ENCODE measurements at places on chromosomes 12 and 14.

DNA sequence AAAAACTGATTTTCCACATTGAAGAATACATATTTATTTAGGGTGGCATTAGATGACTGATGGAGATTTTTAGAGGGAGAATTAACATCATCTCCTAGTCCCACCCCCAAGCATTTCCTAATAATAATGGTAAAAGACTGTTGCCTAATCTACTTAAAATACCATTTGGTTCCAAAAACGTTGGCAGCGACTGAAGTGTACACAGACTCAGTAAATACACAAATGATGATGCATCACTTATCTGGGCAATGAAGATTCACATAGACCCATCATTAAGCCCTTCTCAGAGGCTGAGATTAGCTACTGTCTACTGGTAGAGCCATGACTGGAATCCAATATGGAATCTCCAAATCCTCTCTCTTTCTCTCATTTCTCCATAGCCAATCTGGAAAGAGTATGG lies 18.2 kb downstream of the RTN1 start:
- DNase-seq: no peak

- DNase-seq: peak; percentile 42
Observed at GRCh38 chr14:87133073-87133801, 859.7 kb downstream of the GALC start.

GRCh38 chr12:115941362-115941761 lies 336.1 kb downstream of the MED13L start:
- no peak for DNase-seq

DNA sequence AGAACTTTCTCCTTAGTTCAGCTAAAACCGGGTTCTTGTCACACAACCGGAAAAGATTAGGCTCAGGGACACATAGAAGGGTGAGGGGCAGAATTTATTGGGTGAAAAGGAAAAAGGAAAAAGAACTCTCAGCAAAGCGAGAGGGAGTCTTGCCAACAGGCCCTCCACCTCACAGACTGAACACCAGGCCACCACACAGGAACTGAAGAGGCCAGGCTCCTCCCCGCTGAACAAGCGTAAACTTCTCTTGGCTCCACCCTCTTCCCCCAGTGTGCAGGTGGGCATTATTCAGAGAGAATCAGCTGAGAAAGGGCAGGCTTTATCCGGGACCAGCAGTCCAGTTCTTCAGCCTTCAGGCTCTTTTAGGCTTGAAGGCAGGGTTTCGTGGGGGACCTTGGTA lies 125.6 kb upstream of the FGD4 start:
- peak; percentile 30 for DNase-seq

DNA sequence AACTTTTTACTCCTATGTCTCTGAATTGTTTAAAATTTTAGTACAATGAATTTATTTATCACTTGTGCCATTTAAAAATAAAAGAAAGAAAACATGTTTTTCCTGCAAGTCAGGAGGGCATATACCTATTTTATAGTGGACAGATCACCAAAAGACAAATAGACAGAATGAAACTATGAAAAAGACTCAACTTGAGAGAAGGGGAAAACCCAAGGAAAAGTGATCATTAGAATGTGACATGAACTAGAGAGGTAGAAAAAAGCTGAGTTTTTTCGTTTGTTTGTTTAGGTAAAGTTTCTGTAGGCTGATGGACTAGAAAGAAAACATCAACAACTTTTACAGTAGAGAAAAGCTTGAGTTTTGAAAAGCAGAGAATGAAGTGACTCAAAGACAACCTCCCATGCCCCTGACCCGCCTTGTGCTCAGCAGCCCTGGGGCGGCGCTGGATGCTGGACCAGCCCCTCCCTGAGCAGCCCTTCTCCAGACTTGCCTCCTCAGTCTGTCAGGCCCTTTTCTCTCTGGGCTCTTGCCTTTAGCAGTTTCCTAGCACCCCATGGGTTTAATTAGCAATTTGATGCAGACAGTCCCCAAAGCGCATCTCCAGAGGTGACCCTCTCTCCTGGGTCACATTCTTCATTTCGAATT lies 95.1 kb upstream of the ARID2 start:
- no peak for DNase-seq

DNA sequence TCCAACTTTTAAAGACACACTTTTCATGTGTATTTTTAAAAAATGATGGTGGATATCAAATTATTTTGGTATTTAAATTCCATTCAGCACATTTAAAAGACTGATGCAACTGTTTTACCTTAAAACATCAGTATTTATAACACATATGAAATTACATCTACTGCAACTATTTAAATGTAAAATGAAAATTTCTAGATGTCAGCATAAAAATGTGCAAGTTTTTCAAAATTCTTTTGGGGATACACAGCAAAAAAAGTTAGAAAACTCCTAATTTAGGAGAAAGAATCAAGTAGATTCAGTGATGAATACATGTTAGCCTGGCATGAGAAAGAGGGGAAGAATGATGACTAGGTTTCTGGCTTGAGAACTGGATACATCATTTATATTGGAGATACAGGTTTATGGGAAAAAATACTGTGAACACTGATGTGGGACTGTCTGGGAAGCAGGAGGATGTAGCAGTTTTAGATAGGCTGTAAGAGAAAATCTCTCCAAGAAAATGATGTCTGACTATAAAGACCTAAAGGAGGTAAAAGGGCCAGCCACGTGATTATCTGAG lies 9.2 kb downstream of the SOS2 start:
- DNase-seq: no peak

GRCh38 chr12:57309420-57309819 lies 58.4 kb upstream of the STAC3 start:
- no peak for DNase-seq

DNA sequence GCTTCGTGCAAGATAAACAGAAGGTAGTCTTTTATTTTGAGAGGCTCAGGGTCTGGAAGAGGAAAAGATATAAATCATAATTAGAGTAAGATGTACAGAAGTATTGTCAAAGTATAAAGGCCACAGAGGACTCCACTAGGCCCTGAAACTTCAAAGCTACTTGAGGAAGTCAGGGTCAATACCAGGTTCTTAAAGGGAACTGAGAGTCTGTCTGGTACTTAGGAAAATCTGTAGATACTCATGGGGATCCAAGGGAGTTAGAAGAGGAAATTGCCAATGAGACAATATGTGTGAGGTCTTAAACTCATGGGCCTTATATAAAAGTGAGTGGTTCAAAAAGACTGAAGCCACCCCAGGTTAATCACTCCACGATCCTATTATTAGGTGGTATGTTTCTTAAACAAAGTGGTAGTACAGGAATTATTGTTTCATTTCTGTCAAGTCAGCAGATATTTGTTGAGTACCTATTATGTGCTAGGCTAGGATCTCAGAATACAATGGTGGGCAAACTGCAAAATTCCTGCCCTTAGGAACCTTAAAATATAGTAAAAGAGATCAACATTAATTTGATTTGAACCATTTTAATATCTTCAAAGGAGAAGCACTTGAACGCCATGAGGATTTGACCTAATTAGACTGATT lies 314.6 kb downstream of the ADAMTS20 start:
- DNase-seq: no peak

- peak; percentile 51 for DNase-seq
Observed at GRCh38 chr14:59425322-59425935, 39.8 kb downstream of the GPR135 start.

DNA sequence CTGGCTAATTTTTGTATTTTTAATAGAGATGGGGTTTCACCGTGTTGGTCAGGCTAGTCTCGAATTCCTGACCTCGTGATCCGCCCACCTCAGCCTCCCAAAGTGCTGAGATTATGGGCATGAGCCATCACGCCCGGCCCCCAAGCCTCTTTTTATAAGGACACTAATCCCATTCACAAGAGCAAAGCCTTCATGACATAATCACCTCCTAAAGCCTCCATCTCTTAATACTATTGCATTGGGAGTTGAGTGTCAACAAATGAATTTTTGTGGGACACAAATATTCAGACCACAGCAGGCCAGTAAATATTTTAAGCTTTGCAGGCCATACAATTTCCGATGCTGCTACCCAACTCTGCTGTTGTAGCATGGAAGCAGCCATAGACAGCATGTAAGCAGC lies 10.9 kb downstream of the RNF212B start:
- DNase-seq: no peak

DNA sequence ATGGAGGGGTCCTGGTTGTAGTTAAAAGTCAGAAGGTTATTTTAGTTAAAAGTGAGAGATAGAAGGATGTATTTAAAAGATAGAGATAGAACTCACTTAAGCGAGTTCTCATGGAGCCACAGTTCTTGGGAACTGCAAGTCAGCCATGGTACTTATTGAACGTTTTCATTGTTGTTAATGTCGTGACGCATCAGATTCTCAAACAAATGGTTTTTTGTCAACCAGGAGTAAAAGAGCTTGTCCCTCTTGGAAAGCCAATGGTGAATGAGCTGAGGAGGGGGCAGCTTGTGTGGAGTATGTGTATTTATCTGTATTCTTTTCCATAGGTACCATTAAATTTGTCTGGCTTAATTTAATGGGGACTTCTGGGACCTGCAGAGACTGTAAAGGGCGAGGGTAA lies 68.6 kb downstream of the FIGNL2 start:
- DNase-seq: no peak

- no peak for DNase-seq
Observed at GRCh38 chr14:53265025-53265424, 111.9 kb upstream of the DDHD1 start.

- no peak for DNase-seq
Observed at GRCh38 chr14:78586681-78587080, 416.5 kb downstream of the NRXN3 start.

GRCh38 chr12:4865246-4865645 lies 44.5 kb upstream of the KCNA1 start:
- DNase-seq: no peak

GRCh38 chr14:52059649-52060048 lies 9.2 kb downstream of the NID2 start:
- DNase-seq: no peak

- no peak for DNase-seq
Observed at GRCh38 chr14:53608369-53608768, 348.3 kb downstream of the BMP4 start.

DNA sequence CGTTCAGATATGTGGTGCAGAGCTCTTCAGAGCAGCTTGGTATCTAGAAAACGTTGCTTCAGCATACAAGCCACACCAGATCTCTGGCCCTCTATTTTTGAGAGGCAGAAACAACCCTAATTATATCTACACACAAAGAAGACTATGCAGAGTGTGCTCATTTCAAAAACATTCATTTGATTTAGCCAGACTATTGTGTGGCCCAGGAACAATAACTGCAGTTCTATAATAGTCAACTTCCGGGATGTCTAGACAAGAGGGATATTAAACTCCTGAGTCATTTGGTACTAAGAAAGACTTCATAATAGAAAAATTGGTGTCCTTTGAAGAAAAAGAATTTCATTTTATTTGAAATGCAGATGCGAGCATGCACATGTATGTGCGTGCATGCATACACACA lies 153.8 kb downstream of the PELI2 start:
- no peak for DNase-seq

GRCh38 chr14:61191733-61192132 lies 89.4 kb downstream of the TMEM30B start:
- DNase-seq: no peak

- DNase-seq: no peak
Observed at GRCh38 chr12:109921982-109922381, 21.9 kb downstream of the TCHP start.

DNA sequence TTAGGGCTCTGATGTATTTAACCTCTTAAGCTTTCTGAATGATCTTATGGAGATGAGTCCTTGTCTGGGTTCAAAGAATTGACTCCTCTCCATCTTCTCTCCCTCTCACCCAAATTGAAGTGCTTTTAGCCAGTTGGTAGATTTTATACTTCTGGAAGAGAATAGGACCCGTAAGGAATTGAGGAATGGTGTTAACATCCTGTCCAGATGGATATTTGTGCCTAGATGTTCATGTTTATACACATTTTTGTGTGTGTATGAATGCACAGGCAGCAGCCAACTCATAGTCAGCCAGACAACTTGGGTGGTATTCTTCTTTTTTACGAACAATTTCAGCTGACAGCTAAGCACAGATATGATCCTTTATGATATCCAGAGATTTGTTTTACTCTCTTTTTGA lies 449.6 kb upstream of the RGS6 start:
- DNase-seq: no peak

All from femur (tissue), 1 donor.